Large intestine (tissue), 12 donors: ENCODE measurements at places on chromosomes 3 and 15. TPM values are rescaled to one million over a fixed set of nuclear protein-coding genes. Genes with fewer than 3 reads are reported as not detected.

DNA sequence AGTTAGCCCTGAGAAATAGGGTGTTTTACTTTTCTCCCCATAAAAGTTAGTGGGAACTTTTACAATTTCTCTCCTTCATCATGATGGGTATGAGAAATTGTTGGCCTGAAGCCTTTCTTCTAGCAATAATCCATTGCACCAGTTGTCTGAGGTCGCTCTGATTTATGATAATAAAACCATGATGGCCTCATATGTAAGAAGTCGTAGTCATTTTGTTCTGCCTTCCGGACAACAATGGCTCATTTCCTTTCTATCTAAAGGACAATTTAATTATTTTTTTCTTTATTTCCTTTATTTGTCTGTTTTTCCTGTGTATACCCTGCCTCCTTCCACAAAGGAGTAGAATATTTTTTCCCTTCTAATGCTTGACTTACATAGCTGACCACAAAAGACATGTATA is 31.6 kb upstream of the GNB4 start:
- H3K36me3 ChIP-seq: no peaks in the 10 kb centered on the region
- H3K4me1 ChIP-seq: no peaks in the 10 kb centered on the region
- no peak for DNase-seq
- H3K4me3 ChIP-seq: no peak overlapping the region
- no peaks in the 10 kb centered on the region for H3K27me3 ChIP-seq
- H3K27ac ChIP-seq: no peak overlapping the region

Gene RCN2
- 80.1 TPM for polyA plus RNA-seq

GRCh38 chr3:29183346-29184087 is 97.4 kb upstream of the RBMS3 start:
- no peaks in the 10 kb centered on the region for H3K36me3 ChIP-seq
- no peak overlapping the region for H3K27ac ChIP-seq
- no peaks in the 10 kb centered on the region for H3K4me1 ChIP-seq

Gene RNU6-1
- polyA plus RNA-seq: not detected

DNA sequence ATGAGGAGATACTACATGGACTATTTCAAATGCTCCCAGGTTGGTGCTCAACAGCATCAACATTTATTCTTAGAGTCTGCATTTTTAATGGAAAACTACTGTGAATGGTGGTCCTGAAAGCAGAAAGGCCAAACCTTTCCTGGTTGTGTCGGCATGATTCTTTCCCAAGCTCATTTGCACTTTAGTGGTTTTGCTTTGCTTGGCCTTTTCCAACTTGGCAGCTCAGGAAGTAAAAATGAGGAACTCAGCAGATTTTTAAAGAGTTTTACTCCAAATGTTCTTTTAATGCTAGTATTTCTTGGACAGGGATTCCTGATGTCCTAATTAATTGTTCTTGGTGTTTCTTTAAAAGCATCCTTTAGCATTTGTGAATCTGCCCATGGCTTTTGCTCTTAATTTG is 197.4 kb downstream of the SLC9A9 start:
- no peaks in the 10 kb centered on the region for H3K27me3 ChIP-seq
- no peak overlapping the region for H3K27ac ChIP-seq
- H3K4me1 ChIP-seq: no peaks in the 10 kb centered on the region
- H3K36me3 ChIP-seq: no peaks in the 10 kb centered on the region
- no peak for DNase-seq

Gene LMAN1L
- not detected for polyA plus RNA-seq

Gene GOLGA6L6
- polyA plus RNA-seq: not detected

Gene CPN2
- 0.09 TPM for polyA plus RNA-seq

Gene SUCNR1
- polyA plus RNA-seq: 0.69 TPM

DNA sequence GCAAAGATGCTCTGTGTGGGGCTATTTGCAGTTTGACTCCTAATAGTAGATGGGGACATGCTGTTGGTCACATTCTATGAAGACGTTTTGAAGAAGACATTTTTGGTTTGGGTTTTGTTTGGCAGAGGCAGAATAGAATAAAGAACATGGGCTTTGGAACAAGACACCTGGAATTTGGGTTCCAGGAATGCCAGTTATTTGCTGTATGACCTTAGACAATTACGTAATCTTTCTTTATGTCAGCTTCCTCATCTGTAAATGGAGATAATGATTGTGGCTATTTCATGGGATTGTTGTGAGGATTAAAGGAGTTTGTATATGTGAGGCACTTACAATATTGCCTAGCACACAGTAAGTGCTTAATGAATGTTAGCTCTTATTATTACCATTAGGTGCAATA is 91.6 kb downstream of the MESD start:
- DNase-seq: no peak
- H3K27ac ChIP-seq: no peak overlapping the region
- no peak overlapping the region for H3K4me3 ChIP-seq
- no peaks in the 10 kb centered on the region for H3K27me3 ChIP-seq
- H3K36me3 ChIP-seq: no peaks in the 10 kb centered on the region
- H3K4me1 ChIP-seq: no peaks in the 10 kb centered on the region

DNA sequence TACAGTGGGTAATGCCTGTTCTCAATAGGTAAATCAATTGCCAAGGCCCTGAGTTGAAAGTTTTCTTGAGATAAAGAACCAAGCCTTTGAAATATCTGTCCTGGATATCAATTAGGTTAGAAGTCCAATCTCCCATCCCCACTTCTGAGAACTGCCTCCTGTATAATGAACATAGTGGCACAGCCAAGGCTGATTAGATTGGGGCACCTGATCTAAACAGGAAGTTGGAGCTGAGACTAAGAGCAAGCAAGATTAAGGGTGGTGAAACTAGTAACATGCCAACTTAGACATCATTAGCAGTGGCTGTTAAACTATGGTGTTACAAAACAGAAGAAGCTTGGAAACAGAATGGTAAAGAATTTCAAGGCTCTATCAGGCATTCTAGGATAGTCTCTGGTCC is 137.7 kb upstream of the TMEM108 start:
- DNase-seq: no peak
- no peak overlapping the region for H3K27ac ChIP-seq
- H3K4me3 ChIP-seq: no peak overlapping the region
- no peaks in the 10 kb centered on the region for H3K27me3 ChIP-seq
- no peaks in the 10 kb centered on the region for H3K36me3 ChIP-seq

Gene TM4SF1
- polyA plus RNA-seq: 56.9 TPM

DNA sequence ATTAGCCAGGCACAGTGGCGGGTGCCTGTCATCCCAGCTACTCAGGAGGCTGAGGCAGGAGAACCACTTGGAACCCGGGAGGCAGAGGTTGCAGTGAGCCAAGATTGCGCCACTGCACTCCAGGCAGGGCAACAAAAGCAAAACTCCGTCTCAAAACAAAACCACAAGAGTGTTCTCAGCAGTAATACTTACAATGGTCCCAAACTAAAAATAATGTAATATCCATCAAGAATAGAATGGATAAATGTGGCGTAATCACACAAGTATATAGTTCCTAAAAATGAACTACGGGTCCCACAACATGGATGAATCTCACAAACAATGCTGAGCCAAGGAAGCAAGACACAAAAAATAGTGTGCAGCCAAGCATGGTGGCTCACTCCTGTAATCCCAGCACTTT is 39.2 kb downstream of the STAG1 start:
- no peaks in the 10 kb centered on the region for H3K4me1 ChIP-seq
- H3K27me3 ChIP-seq: no peaks in the 10 kb centered on the region
- H3K4me3 ChIP-seq: no peak overlapping the region
- no peak overlapping the region for H3K27ac ChIP-seq
- H3K36me3 ChIP-seq: peaks cover 2% of the 10 kb centered on the region

Gene GRK7
- not detected for polyA plus RNA-seq

DNA sequence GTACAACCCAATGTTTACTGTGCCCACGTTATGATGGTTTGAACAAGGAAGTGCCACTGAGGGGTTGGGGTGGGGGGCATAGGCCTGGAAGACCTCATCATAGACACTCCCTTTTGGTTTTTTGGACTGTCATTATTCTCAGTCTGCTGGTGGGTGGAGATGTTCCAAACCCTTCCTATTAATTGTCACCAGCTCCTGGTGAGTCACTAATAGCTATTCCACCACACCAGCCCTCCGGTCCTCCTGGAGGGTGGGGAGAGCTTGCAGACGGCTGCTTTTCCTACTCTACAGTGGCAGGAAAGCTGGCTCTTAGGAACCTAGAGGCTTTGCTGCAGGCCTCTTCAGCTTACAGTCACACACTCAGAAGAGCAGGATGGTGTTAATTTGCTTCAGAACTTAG is 9.0 kb upstream of the COPG1 start:
- H3K4me3 ChIP-seq: no peak overlapping the region
- H3K27ac ChIP-seq: no peak overlapping the region
- no peak for DNase-seq
- H3K4me1 ChIP-seq: no peaks in the 10 kb centered on the region

DNA sequence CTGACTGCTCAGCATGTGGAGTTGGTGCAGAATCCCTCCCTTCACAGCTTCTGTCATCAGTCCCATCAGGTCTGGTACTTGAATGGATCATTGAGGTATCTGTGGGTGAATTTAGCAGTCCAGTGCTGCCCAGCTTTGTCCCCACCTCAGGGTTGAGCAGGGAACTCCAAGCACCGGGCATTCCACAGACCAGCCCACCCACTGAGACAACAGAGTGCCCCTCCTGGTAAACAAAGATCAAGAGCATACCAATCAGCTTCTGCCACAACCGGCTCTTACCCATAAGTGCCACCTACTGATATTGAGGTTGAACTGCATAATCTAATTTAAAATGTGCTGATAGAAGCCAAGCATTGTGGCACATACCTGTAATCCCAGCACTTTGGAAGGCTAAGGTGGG is 57.1 kb upstream of the FXR1 start:
- H3K36me3 ChIP-seq: no peaks in the 10 kb centered on the region
- H3K4me1 ChIP-seq: no peaks in the 10 kb centered on the region
- no peak overlapping the region for H3K4me3 ChIP-seq
- no peaks in the 10 kb centered on the region for H3K27me3 ChIP-seq

Gene PROS1
- 43.5 TPM for polyA plus RNA-seq

Gene CLDN11
- polyA plus RNA-seq: 5.0 TPM

GRCh38 chr3:8442993-8443650 is 58.5 kb upstream of the LMCD1 start:
- H3K4me1 ChIP-seq: peaks cover 25% of the 10 kb centered on the region
- no peak overlapping the region for H3K4me3 ChIP-seq

DNA sequence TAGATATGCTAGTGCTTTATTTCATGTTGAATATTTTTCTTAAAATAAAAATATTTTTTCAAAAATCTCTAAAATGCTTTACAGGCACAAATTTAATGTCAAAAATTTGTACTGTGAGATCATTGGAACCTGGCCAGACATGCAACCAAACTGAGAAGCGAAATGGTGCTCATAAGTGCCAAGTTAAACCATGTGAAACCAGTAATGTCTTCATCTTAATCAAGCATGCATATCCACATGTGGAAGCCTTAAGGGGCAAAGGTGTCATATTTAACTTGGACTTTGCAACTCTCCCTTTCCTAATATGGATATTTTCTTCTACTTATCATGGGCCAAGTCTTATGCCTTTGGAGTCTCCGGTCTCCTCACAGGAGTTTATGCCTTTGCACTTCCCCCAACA is 208.9 kb upstream of the COL8A1 start:
- no peaks in the 10 kb centered on the region for H3K4me1 ChIP-seq
- no peaks in the 10 kb centered on the region for H3K36me3 ChIP-seq
- DNase-seq: no peak
- no peak overlapping the region for H3K4me3 ChIP-seq
- no peaks in the 10 kb centered on the region for H3K27me3 ChIP-seq
- H3K27ac ChIP-seq: no peak overlapping the region

Gene CIDEC
- polyA plus RNA-seq: 35.6 TPM

GRCh38 chr15:85312929-85313331 is 67.5 kb upstream of the AKAP13 start:
- no peaks in the 10 kb centered on the region for H3K27me3 ChIP-seq
- no peak overlapping the region for H3K4me3 ChIP-seq
- no peak overlapping the region for H3K27ac ChIP-seq
- no peaks in the 10 kb centered on the region for H3K36me3 ChIP-seq
- peaks cover 10% of the 10 kb centered on the region for H3K4me1 ChIP-seq
- DNase-seq: no peak
